ENCODE measurements at places on chromosomes 2 and 18. TPM values are rescaled to one million over a fixed set of nuclear protein-coding genes. Genes with fewer than 3 reads are reported as not detected.
A peak's percentile ranks its signal among the peaks of the same experiment; 100 is the strongest.

GRCh38 chr18:3511980-3512379 is 62.0 kb downstream of the TGIF1 start:
- peaks cover 16% of the 10 kb centered on the region for H3K4me1 ChIP-seq
- no peak overlapping the region for H3K4me3 ChIP-seq
- peak overlapping the region; percentile 3 for H3K27ac ChIP-seq
- H3K27me3 ChIP-seq = no peaks in the 10 kb centered on the region
- no peaks in the 10 kb centered on the region for H3K36me3 ChIP-seq

GRCh38 chr2:233165543-233165894 is 86.0 kb upstream of the ATG16L1 start:
- H3K27me3 ChIP-seq = no peaks in the 10 kb centered on the region
- H3K36me3 ChIP-seq = no peaks in the 10 kb centered on the region
- no peak for DNase-seq
- H3K27ac ChIP-seq = no peak overlapping the region

DNA sequence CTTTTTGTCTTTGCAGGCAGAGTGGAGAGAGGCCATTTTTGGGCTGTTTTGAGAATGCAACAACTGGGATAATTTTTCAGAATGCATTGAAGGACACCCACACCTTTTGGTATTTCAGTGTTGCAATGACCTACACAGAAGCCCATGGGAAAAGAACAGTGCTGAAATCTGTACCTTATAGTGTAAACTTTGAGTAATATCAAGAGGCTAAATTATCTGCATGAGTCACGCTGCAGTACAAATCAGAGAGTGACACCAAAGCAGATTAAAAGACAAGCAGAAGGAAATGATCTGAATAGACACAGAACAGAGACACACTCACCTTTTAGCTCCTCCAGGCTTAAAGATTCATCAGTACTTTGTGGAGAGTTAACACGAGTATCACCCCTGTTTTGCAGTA is 265.3 kb downstream of the PAX3 start:
- H3K4me1 ChIP-seq = no peaks in the 10 kb centered on the region
- no peak for DNase-seq
- peaks cover 1% of the 10 kb centered on the region for H3K27me3 ChIP-seq
- no peaks in the 10 kb centered on the region for H3K36me3 ChIP-seq
- H3K4me3 ChIP-seq = no peak overlapping the region

DNA sequence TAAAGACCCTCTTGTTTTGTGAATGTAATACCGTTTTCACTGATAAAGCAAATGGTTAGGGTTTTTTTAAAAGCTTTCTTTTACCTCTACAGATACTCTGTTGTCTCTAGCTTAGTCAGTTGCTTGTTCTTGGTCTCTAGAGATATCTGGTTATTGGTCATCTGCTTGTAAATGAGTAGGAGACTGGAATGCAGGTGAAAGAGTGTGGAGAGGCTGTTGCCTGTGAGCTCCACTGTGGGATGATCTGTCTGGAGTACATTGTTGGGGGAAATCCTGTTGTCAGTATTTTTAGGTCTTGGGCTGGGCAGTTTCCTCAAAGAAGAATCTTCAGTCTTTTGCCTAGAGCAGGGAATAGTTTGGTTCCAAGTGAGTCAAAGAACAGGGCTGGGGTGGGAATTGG is 67.7 kb downstream of the SMCHD1 start:
- no peak for DNase-seq
- H3K36me3 ChIP-seq = peaks cover 41% of the 10 kb centered on the region
- peaks cover 3% of the 10 kb centered on the region for H3K4me1 ChIP-seq
- H3K4me3 ChIP-seq = no peak overlapping the region
- H3K27ac ChIP-seq = peak overlapping the region; percentile 28
- H3K27me3 ChIP-seq = no peaks in the 10 kb centered on the region

Gene SLC19A3
- total RNA-seq = 11.4 TPM
